ENCODE measurements at places on chromosomes 7 and 10.

DNA sequence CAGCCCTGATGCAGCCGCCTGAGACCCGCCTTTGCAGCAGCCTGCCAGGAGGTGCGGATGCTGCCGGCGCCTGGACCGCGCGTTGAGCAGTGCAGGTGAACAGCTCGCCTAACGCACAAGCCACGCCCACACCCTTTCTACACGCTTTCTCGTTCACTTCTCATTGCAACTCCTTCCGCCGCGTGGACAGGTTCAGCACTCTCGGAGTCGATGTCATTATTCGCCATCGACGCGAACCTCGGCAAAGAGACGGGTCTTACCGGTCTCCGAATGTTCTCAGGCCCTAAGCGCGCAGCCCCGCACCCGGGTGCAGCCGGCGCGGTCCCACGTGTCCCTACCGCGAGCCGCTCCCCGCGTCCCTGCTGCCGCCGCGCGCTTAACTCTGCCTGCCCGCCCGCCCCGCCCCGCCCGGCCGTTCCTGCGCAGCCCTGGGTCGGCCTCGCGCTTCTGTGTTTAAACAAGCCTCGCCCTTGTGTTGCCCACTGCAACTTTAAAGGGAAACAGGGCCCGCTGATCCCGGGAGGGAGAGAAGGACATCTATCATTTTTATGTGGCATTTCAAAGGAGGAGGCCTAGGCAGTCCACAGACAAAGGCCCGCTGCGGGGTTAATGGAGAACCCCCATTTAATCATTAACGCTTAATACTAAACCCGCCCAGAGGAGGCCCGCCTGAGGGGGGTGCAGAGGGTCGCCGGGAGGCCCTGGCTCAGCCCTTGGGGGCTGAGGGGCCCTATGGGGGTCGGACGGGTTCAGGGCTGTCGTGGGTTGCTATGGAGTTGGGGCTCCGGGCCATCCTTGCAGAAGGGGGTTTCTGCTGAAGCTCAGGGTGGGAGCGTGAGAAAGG, 128.5 kb downstream of the WDR11 start:
- peak; percentile 82 for DNase-seq

DNA sequence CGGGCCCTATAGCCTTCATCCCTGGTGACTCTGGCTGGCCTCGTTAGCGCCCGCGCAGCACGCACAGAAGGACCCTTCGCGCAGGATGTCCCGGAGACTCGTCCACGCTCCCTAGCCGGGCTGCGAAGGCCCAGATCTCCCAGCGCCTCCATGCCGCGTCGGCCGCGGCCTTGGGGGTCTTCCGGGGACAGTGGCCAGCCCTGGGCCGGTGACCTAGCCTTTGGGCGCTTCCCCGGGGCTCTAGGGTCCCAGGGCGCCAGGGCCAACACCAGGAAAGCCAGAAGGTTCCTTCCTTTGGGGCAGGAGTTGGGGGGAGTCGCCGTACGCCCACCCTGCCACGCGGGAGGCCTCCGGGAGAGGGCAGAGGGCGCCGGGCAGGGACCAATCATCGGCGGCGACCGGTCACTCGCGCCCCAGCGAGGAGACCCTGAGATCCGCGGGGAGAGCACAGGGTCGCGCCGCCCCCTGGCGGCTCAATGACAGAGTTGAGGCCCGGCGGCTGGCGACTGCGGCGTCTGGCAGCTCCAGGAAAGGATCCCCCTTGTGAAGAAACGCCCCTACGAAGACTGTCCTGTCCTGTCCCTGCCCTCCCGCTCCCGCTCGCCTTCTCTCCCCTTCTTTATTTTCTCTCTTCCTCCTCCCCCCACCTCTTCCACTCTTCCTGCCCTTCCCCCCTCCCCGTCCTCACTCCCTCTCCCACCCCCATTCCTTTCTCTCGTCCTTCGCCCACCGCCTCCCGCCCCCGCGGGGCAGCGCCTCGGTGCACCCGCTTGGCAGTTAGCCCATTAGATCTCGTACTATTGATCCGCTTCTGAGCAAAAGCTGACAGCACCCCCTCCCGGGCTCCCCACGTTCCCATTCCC, 62.3 kb upstream of the LBX1 start:
- peak; percentile 91 for DNase-seq

DNA sequence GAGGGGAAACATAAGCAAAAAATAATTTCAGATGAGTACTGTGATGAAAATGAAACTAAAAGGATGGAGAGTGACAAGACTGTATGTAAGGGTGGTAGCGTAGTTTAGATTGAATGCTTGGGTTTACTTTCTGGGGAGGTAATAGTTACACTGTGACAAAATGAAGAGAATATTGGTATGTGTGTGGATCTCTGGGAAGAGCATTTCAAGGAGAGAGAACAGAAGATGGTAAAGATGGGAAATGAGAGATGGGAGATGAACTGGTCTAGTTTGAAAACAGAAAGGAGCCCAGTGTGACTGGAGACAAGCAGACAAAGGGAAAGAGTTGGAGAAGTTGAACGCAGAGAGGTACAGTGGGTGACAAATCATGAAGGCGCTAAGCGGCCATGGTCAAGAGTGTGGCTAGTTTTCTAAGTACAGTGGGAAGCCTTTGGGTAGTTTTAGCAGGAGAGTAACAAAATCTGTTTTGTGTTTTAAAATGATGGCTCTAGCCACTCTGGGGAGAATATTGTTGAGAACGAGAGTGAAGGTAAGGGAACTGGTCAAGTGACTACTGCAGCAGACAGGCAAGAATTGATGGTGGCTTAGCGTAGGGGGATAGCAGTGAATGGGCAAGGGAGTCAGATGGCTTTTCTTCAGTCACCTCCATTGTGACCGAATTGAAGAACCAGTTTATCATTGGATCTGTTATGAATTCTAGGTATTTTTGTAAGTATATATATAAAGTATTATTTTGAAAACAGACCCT, 22.6 kb downstream of the PALS2 start:
- no peak for DNase-seq

- no peak for DNase-seq
These were observed 8.2 kb downstream of the JMJD1C start for GRCh38 chr10:63457594-63457993.

- DNase-seq = no peak
These were observed 79.3 kb upstream of the IL6 start for GRCh38 chr7:22647451-22648257.

DNA sequence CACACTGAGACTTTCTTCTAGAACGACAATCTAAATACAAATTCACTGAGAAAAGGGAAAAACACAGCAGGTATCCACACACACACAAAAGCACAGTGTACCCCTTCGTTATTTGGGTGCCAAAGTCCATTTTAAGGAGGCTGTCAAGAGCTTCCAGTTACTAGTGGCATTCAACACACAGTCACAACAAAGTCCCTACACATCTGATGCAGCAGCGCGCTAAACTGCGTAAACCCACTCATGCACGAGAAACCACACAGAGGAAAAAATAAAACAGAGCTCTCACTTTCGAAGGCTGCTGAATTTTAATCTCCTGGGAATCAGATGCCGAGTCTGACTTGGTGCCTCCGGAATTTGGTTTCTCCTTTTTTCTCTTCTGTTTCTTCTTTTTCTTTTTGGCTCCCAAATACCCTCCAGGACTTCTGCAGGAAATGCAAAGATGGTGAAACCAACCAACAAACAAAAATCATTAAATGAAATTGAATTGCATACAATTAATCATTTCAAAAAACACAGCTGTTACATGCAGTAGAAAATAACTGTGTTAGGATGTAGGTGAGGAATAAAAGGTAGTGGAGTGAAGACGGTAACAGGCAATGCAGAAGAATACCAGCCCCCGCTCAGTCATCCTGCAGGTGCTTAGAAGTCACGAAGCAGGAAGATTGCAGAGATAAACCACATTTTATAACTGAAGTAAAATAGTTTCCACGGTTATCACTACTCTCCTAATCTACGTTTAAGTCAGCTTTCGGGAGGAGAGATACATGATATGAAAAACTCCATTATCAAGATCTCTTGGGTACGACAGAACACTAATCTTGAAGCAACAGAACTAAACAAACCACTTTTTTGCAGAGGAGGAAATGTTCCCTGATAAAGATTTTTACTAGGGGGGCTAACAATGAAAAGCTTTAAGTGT, 27.1 kb downstream of the NMT2 start:
- DNase-seq = no peak

DNA sequence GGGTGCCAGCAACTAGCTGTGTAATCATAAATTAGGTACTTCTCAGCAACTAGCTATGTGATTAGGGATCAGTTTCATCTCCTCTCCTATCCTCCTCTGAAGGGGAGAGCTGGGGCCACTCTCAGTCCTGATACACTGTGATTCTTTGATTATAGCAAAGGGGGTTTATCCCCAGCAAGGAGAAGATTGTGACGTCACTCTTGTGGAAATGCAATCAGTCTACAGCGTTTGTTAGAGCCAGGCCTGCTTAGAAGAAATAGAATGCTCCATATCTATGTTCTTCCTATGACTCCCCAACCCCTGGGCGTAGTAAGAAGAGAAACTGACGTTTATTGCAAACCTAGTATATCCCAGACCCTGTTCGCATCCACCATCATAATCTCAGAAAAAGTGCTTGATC, 308.2 kb downstream of the GFRA1 start:
- no peak for DNase-seq

- no peak for DNase-seq
These were observed 501.6 kb downstream of the GALNT17 start for GRCh38 chr7:71633551-71634008.

- DNase-seq = peak; percentile 53
These were observed 197.1 kb downstream of the PHTF2 start for GRCh38 chr7:77995717-77996116.

- no peak for DNase-seq
These were observed 207.1 kb upstream of the ZNF32 start for GRCh38 chr10:43855667-43856210.

DNA sequence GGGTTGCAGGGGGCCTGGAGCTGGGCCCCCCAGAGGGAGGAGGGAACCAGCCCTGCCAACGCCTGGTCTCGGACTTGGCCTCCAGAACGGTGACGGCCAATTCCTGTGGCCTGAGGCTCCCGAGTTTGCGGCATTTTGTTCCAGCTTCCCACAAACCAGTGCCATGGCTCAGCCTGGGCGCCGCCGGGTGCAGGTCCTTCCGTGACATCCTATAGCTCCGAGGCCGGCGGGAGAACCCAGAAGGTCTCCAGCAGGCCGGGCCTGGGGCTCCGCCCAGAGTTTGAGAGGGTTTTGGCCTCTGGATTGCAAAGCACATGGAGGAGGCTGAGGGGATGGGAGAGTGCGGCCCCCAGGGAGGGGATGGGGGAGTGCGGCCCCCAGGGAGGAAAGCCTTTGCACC, 92.6 kb downstream of the UNCX start:
- no peak for DNase-seq
